ENCODE measurements at places on chromosomes 2 and 18. TPM values are rescaled to one million over a fixed set of nuclear protein-coding genes. Genes with fewer than 3 reads are reported as not detected.

The CREB1 gene
- 46.9 TPM for total RNA-seq

DNA sequence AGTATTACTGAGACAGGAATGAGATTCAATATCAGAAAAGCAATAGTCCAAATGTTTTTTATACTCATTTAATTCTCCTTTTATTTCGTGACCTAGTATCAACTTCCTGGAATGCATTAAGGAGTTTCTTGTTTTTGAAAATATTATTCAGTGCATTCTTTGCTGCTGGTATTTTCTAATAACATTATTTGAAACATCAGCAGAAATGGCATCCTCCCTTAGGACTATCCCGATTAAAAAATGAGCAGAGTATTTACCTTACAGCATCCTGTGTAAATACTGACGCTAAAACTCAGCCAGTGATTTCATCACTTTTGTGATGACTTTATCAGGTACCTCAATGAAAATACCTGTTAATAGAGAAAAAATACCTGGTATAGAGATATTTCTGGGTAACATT is 16.3 kb downstream of the COL4A3 start:
- DNase-seq = no peak

DNA sequence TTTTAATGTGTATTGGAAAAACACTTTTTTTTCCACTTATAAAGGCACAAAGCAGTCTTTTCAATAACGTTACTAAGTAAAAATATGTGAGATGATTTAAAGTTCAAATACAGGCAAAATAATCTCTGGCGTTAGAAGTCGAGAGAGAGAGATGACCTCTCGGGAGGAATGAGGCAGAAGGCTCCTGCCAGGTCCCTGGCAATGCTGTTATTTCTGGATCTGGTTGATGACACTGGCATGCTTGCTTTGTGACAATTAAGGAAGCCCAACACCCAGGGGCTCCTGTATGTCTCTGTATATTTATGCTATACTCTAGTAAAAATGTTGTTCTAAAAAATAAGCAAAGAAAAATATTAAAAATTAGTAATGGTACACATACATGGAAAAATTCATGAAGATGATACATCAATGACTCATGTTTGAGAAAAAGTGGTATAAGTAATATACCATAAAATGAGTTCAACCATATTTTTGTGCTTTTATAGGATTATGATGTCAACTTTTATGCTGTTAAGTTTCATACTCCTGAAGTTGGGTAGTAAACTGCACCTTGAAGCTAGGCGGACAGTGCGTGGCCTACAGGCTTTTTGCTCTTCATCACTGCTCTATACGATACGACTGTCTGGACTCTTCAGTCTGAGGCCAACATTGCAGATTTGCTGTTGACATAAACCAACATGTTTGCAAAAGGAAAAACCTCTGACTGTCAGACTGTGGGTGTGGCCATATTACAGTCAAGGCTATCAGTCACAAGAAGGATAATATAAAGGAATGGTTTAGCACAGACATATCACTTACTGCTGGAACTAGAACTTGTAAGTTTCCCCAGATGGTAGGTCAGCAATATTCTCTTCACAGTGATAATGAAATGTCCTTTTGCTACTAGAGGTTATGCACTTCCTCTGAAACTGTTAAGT is 19.8 kb downstream of the VPS4B start:
- DNase-seq = no peak

The SH3RF3 gene
- total RNA-seq = 11.2 TPM

GRCh38 chr2:155714983-155715382 is 617.5 kb downstream of the NR4A2 start:
- no peak for DNase-seq

DNA sequence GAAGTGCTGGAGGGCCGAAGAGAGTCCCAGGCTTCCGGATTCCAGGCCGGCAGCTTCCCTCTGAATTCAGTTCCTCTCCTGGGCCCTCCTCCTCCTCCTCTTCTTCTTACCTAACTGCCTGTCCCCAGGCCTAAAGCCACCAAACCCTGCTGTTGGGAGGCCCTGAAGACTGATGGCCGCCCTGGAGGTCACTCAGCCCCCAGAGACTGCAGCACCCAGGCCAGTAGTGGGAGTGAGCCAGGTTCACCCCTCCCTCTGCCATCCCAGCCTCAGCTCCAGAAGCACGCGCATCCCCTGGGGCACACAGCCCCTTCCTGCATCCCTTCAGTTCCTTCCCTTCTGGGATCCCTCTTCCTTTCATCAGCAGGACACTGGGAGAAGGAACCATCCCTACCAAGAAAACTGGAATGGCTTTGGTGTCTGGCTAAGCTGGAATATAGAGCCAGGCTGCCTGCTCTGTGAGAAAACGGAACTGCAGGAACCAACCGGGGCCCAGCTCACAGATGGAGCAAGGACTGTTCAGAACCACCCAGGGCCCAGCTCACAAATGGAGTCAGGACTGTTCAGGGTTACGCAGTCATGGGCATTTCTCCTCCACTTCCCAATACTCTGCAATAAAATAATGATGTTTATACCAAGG is 127.4 kb downstream of the NDUFA10 start:
- no peak for DNase-seq

The BUB1 gene
- total RNA-seq = 0.83 TPM

GRCh38 chr2:226483745-226484619 is 315.6 kb downstream of the IRS1 start:
- DNase-seq = no peak

DNA sequence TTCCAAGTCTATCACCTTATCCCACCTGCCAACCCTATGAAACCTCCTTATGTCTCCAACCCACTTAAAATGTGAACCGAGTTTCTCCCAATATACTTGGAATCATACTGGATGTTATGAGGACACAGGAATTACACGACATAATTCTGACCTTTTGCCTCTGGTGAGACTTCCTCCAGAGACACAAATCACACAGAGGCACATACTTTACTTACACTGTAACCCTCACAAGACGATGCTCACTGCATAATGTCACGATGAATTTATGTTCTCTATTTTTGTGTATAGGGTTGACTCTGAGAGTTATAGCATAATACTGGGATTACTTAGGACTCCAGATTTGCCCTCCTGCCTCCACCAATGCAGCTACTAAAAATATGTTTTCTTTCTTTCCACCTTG is 28.0 kb upstream of the SETBP1 start:
- DNase-seq = no peak

DNA sequence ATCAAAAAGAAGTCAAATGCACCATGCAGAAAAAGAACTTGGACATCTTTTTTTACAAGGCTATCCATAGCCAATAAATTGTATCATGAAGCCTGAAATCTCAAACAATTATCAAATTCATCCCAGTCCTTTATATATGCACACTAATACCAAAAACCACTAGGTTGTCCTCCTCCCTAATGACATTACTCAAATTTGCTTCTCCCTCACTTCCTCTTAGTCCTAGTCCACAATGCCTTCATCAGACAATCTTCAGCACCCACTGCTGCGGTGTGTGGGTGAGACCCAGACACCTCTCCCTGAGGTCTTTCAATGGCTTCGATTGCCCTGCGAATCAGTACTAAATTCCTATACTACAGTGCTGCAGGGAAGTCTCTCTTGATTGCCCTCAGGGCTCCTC is 58.1 kb downstream of the CLASP1 start:
- no peak for DNase-seq

The ATP9B gene
- 18.5 TPM for total RNA-seq

DNA sequence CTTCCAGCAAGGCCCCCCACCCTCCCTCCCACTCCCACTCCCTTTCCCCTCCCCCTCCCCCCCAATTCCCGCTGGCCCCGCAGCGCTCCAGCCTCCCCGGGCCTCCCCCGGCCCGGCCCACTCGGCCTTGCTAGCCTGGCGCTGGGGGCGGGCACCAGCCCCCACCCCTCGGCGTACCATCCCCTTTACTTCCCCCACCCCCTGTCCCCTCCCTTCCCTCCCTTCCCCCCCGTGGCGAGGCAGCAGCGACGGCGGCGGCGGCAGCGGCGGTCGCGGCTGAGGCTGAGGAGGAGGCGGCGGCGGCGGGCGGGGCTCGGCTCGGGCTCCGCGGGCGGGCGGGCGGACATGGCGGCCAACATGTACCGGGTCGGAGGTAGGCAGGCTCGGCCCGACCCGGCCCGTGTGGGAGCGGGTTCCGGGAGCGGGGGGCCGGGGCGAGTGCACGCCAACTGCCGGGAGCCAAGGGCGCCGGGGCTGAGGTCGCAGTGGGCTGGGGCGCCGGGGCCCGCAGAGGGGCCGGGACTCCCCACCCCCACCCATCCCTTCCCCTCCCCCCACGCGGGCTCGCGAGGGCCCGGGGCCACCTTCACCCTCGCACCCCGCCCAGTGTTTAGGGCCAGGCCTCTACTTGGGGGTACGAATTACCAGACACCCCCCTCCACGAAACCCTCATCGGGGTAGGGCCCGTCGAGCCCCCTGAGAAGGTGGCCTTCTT is at the start of gene MTA3:
Gene MTA3, plus strand, starts transcription at position 232 of the 715 bp plus-strand sequence. Its CDS starts 114 bp downstream, at position 346.
- DNase-seq = peak; percentile 82

DNA sequence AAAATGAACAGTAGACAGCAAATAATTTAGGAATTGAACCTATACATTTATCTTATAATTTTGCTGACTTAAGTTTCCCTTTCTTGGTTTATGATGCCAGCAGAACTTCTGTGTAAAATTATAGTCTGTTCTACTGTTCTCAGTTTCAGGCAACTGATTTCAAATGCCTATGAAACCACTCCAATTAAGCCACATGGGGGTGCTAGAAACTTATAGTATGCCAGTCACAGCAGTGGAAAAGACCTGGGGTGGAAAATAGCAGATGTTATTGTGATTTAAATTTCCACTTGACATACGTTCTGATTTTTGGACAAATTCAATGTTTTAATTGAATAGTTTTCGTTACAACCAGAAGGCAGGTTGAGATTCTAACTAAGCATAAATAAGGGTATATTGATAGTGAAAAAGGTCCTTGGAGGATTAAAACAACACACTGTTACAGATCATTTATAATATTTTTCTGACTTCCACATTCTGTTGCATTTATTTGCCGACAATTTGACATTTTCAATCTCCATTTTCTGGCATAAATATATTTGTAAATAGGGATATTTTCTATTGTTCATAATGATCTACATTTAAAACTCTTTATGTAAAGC is 61.4 kb downstream of the CPS1 start:
- no peak for DNase-seq

DNA sequence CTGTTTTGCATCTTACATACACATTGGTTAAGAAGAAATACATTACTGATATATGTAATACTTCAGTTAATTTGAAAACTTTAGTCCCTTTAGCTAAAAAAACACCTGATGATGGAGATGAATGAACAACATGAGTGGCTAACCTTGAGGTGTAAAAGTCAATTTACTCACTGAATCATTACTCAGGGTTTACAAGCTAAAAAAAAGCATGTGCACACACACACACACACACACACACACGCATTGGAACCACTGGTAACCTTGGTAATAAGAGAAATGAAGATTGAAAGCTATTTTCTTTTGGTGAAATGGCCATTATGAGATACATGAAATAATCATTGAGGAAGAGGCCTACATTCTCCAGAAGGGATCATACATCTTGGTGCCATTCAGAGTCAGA is 51.8 kb downstream of the KCTD1 start:
- no peak for DNase-seq

- no peak for DNase-seq
Measured at GRCh38 chr2:20450201-20450999, 3.5 kb downstream of the RHOB start.

DNA sequence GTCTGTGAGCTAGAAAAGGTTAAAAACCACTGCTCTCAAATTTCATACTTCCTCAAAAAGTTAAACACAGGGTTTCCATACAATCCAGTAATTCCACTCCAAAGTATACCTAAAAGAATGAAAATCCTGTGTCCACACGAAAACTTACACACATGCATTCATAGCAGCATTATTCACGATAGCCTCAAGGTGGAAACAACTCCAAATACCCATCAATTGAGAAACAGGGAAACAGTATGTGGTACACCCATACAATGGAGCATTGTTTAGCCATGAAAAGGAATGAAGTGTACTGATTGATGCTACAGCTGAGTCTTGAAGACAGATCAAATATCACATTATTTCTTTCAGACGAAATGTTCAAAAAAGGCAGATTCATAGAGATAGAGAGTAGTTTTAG is 36.7 kb downstream of the UXS1 start:
- DNase-seq = no peak

DNA sequence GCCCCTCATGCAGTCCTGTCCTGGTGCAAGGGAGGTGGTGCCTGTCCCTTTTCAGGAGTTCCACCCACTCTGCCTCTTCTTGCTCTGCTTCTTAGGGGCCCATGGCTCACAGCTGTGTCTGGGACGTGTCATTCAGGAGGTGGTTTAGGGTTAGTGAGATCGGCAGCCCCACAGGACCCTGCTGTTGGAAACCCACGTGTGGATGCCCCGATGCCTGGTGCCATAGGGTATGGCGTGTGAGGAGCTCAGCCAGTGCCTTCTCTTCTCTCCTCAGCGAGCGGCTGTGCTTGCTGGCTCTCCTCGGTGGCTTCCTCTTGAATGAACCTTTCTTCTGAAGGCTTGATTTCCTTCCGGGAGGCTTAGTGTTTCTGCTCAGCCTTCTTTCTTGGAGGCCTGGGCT is 55.2 kb downstream of the LDLRAD4 start:
- DNase-seq = no peak

- no peak for DNase-seq
Measured at GRCh38 chr18:36440614-36441013, 143.1 kb downstream of the FHOD3 start.

- DNase-seq = no peak
Measured at GRCh38 chr2:196990788-196991461, 64.4 kb upstream of the PGAP1 start.

The KCNJ3 gene
- total RNA-seq = 3.4 TPM

The CTAGE1 gene
- 0.13 TPM for total RNA-seq

The HOXD13 gene
- not detected for total RNA-seq

DNA sequence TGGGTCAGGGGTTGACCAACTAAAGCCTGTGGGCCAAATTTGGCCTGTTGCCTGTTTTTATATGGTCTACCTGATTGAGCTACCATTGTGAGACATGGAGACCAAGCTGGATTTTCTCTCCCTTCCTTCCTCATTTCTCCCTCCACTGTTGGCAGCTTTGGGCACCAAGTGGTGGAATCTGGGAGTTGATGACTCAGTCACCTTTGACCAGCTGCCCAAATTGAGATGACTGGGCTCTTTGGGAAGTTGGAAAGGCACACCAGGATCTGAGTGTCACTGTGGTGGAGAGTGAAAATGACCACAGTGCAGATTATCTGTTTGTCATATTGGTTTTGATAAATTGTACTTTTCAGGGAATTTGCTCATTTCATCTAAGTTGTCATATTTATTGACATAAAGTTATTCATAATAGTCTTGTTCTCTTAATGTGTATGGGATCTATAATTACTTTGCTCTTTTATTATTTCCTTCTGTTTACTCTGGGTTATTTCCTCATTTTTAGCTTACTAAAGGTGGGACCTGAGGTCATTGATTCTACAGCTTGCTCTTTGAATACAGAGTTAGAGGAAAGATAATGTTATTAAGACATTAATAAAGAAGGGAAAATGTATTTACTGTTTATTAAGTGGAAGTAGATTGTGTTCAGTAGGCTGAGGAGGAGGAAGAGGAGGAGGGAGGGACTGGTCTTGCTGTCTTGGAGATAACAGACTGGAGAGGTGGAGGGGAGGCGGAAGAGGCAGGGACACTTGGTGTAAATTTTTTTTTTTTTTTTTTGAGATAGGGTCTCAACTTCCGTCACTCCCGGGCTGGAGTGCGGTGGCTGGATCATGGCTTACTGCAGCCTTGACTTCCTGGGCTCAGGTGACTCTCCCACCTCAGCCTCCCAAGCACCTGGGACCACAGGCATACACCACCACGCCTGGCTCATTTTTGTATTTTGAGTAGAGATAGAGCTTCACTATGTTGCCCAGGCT is 31.8 kb downstream of the AGFG1 start:
- DNase-seq = no peak

GRCh38 chr18:77486985-77487384 is 237.3 kb downstream of the GALR1 start:
- no peak for DNase-seq
